CD4-positive, alpha-beta T cell treated with Interferon alpha-2 for 1 hour (primary cell): ENCODE measurements at places on chromosomes 1 and 21.

DNA sequence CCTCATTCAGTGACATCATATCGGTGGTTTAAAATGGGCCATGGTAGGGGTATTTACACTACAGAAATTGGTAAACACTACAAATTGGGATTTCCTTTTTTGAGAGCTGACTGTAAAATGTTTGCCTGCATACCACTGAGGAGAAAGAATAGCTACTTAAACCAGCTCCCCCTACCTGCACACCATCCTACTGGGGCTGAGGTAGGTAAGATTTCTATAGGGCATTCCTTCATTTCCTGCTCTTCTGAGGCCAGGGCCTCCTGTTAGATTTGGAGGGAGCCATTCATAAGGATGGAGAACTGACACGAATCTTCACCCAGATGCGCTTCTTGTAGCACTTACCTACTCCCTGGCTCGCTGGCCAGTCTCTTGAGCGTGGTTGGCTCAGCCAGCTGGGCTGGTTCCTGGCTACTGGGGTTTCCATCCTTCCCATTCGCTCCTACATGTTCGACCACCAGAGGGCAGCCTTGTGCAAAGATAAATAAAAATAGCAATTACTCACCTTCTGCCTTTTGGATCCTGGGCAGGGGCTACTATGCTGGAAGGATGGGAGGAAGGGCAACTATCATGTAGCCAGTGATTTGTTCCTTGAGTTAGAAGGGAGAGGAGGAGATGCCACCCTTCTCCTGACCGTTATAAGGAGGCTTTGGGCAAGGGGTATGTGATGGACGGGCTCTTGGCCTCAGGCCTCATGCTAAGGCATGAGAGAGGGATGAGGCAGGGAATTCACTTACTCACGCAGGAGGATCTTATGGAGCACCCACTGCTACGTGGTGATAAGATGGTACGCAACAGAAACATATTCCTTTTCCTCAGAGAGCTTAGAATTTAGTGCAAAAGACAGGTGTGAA lies 10.7 kb downstream of the OPTC start:
- peak; percentile 78 for DNase-seq

- no peak for DNase-seq
Observed at GRCh38 chr1:27940870-27941560, 6.2 kb downstream of the SMPDL3B start.

- DNase-seq, result no peak
Observed at GRCh38 chr1:25012966-25013962, 83.2 kb upstream of the RUNX3 start.

- no peak for DNase-seq
Observed at GRCh38 chr1:155022927-155023236, 10.7 kb downstream of the DCST2 start.

GRCh38 chr1:99768524-99769245 lies 2.2 kb upstream of the FRRS1 start:
- DNase-seq, result no peak

- no peak for DNase-seq
Observed at GRCh38 chr1:188735567-188735966, 1742.1 kb downstream of the BRINP3 start.

- DNase-seq, result no peak
Observed at GRCh38 chr1:59601041-59601441, 213.7 kb upstream of the HOOK1 start.

DNA sequence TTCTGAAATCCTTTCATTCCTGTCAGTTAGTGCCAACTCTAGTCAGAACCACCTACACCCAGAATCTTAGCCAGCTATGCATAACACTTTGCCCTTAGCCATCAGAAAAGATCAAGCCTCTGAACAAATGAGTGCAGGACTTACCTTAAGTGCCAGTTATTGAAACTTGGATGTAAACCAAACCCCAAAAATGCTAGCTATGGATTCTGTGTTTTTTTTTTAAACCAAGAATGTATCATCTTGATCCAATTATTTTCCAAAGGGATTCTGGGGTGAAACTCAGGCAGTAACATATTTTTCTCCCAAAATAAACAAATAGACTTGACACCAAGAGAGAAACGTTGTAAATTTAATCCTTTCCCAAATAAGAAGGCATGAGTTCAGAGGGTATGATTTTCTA lies 538.6 kb upstream of the ADAMTS5 start:
- DNase-seq, result no peak

GRCh38 chr21:14903172-14903865 lies 161.5 kb downstream of the NRIP1 start:
- DNase-seq, result no peak

GRCh38 chr21:16285605-16286126 lies 555.9 kb downstream of the USP25 start:
- no peak for DNase-seq

DNA sequence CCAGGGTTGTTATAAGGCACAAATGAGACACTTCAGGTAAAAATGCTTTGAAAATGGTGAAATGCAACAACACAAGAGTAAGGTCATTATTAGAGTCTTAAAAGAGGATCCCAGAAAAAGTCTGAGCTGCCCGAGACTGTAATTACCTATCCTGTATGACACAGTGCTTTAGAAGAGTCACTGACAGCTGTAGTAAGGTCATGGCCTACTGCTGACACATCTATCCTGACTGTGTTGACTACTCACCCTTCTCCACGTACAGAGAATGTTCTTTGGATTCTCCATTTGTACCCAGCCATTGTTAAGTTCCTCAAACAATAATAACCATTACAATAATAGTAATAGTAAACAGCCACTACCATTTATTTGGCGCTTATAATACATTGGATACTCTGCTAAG lies 104.4 kb downstream of the CACHD1 start:
- no peak for DNase-seq

GRCh38 chr1:16068356-16069270 lies 4.8 kb downstream of the FAM131C start:
- DNase-seq, result no peak

DNA sequence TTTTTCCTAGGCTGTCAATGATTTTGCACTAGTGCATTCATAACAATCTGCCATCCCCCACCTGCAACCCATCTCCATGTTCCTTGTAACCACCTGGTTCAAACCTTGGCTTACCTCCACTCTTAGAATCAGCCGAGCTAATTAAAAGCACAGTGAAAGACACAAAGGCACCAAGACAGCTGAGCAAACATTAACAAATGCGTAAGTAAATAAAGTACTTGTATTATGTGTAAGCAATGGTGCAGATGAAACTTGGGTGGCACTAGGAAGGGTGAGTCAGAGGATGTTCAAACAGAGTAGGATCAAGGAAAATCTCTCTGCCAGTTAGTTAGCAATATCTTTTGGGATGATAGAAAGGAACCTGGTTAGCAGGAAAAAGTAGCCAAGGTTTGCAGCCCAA lies 5.1 kb upstream of the FOXJ3 start:
- no peak for DNase-seq

DNA sequence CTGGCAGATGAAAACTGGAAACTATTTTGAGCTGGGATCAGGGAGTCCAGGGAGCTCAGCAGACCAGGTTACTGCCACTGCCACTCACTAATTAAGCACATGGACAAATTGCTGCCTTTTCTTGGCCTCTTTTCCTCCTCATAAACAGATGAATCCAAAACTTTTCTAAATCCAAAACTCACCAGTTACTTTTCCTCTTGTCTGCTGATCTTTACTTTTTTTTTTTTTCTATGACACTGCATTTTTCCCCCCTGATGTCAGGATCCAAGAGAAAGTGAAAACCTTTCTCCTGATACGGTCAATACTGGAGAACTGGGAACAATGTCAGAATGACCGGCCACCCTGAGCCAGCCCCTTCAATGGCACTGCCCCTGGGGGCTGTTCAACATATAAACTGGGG lies 405.8 kb downstream of the DUSP10 start:
- no peak for DNase-seq

GRCh38 chr1:150149271-150150132 lies at the start of gene PLEKHO1:
PLEKHO1 (plus strand) TSS chr1:150149916; CDS start chr1:150150258, 342 bp downstream.
- DNase-seq, result peak; percentile 82

GRCh38 chr1:208615371-208615770 lies 371.2 kb upstream of the PLXNA2 start:
- no peak for DNase-seq

DNA sequence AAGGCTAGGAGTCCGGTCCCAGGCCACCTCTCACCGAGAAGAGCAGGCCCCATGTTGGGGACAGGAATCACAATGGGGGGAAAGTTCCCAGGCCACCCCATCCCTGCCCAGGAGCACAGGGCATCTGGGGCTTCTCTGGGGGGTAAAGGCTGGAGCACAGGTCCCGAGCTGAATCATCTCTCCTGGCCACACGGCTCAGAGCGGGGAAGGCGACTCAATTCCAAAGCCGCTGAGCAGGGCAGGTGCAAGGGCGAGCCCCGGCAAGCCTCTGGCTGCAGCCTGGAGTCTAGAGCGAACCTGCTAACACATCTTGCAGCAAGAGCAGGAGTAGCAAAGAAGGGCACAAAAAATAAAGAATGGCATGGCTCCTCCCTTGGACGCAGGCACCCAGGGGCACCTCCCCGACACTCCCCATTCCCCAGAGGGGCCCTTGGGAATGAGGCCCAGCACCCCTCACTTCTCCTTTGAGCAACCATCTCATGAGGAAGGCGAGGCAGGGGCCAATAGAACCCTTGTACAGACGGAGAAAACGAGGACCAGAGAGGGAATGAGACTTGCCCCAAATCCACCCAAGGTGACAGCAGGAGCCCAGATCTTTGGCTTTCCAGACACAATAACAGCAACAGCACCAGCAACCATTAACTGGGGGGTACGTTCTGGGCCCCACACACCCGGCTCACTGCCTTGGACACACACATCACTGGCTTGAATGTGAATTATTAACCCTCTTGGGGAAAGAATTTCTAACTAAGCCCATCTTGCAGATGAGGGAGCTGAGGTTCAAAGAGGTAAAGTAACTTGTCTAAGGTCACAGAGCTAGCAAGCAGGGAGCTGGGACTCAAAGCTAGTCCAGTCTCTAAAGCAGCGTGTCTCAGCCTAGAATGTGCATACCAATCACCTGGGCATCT lies 20.7 kb upstream of the ALDH4A1 start:
- no peak for DNase-seq

DNA sequence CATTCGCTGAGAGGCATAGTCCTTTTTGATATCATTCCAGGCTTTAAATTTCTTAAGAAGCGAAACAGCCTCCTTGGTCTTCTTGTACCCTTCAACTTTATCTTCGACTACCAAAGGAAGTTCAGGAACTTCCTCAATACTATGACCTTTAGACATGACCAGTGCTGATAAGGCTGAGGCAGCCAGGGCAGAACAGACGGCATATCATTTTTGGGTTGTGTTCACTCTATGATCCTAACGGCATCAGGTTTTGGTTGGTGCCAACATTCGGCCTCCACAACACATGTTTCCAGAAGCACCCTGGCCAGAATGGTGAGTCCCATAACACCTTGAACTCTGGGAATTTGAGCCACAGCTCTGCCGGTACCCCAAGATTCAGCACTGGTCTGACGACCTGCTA lies 31.4 kb upstream of the MYOC start:
- DNase-seq, result no peak

GRCh38 chr1:217892750-217893149 lies 261.6 kb downstream of the SPATA17 start:
- no peak for DNase-seq

DNA sequence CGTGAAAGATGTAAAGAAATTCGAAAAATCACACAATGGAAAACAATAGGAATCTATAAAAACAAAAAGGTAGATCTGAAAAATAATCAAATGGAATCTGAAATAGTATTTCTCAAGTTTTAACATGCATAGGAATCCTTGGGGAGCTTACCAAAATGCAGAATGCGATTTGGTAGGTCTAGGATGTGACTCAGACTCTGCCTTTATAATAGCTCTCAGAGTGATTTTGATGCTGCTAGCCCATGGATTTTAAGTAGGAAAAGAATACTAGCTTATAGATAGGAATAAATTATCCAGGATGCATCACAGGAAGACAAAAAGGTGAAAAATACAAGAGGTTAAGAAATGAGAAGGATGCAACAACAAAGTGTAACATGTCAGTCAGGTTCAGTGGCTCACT lies 14.1 kb upstream of the RABGGTB start:
- no peak for DNase-seq

DNA sequence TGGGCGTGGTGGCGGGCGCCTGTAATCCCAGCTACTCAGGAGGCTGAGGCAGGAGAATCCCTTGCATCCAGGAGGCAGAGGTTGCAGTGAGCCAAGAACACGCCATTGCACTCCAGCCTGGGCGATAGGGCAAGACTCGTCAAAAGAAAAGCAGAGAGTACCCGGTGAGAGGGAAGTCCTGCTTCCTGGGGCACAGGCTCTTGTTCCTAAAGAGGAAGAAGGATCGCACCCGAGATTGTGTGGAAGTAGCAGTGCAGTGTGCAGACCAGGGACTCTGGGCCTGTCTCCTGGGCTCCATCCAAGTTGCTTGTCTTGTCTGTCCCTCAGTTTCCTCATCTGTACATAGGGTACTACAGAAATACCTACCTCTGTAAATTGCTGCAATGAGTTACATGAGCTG lies 29.6 kb downstream of the NBPF3 start:
- no peak for DNase-seq

- no peak for DNase-seq
Observed at GRCh38 chr1:214370615-214371014, 89.7 kb downstream of the SMYD2 start.

GRCh38 chr1:154533952-154534844 lies 24.3 kb downstream of the UBE2Q1 start:
- no peak for DNase-seq

DNA sequence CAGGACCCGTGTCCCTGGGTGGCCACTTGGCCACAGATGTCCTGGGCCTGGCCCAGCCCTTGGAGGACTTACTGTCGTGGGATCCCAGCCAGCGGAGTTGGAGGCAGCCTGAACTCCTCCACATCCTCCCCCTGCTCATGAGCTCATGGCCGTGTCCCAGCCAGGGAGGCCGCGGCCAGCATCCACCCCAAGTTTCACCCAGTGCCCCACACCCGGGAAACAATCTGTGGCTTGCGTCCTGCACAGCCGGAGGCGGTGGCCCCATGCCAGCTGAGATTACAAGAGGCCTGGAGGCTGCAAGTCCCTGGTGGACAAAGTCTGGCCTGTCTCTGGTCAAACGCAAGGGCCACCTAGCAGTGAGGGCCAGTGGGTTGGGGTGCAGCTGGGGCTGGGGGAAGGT lies 27.5 kb upstream of the TMEM52 start:
- no peak for DNase-seq

- DNase-seq, result no peak
Observed at GRCh38 chr21:45719177-45719802, 75.8 kb downstream of the PCBP3 start.
